Uterine smooth muscle cell (primary cell): ENCODE measurements at places on chromosomes 7 and 10. TPM values are rescaled to one million over a fixed set of nuclear protein-coding genes. Genes with fewer than 3 reads are reported as not detected.

GHRHR gene
- not detected in 2 replicates for total RNA-seq

GFRA1 gene
- 0.12 TPM in 1 of 2 replicates, not detected in the other for total RNA-seq

ZNF425 gene
- total RNA-seq = 1.9 and 5.0 TPM in 2 replicates

EFCAB10 gene
- total RNA-seq = not detected in 2 replicates

TMEM229A gene
- not detected in 2 replicates for total RNA-seq

MYO1G gene
- 0.11 and 0.12 TPM in 2 replicates for total RNA-seq

SLC26A4 gene
- total RNA-seq = 0.44 and 0.50 TPM in 2 replicates

PAX4 gene
- total RNA-seq = not detected in 2 replicates

YKT6 gene
- 75.2 and 120 TPM in 2 replicates for total RNA-seq

SYNPO2L gene
- under 0.01 TPM in 1 of 2 replicates, not detected in the other for total RNA-seq

ZNF488 gene
- total RNA-seq = under 0.01 TPM in 2 replicates

PGAM2 gene
- total RNA-seq = 0.33 and 0.37 TPM in 2 replicates

SEMA3D gene
- 13.4 and 20.9 TPM in 2 replicates for total RNA-seq

RSPH10B gene
- 0.11 and 0.37 TPM in 2 replicates for total RNA-seq

SFTPA2 gene
- total RNA-seq = not detected in 2 replicates

STOX1 gene
- total RNA-seq = 0.12 and 0.44 TPM in 2 replicates

MDH2 gene
- 33.8 and 42.7 TPM in 2 replicates for total RNA-seq

UNC5B gene
- total RNA-seq = 11.2 and 51.4 TPM in 2 replicates

PTF1A gene
- total RNA-seq = not detected in 2 replicates

CYP26C1 gene
- total RNA-seq = 0.12 TPM in 1 of 2 replicates, not detected in the other

PANK1 gene
- total RNA-seq = 12.9 and 13.2 TPM in 2 replicates
